ENCODE measurements at places on chromosomes 7 and 10.

DNA sequence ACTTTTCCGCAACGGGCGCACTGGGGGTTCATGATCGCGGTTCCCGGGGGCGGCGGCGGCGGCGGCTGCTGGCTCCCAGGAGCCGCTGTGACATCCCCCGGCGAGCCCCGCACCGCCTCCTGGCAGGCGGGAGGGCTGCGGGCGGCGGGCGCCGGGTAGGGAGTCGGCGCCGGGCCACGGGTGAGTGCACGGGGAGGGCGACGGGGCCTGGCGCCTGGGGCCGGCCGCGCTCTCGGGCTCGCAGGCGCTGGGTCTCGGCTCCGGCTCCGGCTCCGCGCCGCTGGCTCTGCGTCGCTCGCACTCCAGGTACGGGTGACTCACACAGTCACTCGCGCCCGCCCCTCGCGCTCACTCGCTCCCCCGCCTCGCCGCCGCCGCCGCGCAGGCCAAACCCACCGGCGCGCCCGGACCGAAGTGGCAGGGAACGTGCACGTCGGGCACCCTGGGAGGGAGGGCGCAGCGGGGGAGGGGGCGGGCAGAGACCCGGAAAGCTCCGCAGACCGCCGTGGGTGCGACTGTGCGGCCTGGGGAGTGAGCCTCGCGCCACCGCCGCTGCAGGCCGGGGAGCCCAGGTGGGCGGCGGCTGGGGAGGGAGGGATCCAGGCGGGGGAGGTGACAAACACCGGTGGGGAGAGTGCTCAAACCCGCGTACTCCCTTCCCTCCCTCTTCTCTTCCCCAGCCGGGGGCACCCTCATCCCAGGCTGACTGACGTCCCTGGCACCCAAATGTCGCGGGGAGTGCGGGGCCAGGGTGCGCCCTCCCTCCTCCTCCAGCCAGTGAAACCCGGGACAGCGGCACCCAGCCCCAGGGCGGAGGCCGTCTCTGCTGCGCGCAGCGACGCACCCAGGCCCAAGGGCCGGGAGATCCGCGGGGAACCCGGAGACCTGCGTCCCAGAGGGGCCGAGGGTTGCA is 276.9 kb upstream of the NEBL start:
- peak; percentile 39 for DNase-seq

- no peak for DNase-seq
These were observed 55.1 kb downstream of the PDZD8 start for GRCh38 chr10:117320050-117320665.

DNA sequence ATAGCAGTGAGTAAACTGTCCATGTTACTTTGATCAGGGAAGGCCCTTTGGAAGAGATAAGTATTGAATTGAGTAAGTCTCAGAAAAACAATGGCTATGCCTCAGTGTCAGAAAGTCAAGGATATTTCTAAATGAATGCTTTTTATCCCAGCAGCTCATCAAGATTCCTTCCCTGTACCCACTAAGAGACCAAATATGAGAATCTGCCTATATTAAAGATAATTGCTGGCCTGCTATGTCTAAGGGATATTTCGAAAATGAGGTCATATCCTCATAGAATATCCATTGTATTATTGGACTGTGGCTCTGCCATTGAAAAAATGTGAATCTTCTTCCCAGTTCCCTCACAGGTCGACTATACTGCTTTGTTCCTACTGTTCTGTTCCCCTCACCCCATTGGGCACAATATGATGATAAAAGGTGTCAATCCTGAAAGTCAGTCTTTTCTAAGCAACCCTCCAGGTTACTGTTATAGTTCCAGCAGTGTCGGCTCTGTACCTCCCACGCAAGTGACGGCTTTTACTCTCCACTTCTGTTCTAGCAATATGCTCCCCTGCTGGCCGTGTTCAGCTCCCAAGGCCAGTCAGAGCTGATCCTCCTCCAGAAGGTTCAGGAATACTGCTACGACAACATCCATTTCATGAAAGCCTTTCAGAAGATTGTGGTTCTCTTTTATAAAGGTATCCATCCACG is 51.7 kb downstream of the BZW2 start:
- DNase-seq = no peak

DNA sequence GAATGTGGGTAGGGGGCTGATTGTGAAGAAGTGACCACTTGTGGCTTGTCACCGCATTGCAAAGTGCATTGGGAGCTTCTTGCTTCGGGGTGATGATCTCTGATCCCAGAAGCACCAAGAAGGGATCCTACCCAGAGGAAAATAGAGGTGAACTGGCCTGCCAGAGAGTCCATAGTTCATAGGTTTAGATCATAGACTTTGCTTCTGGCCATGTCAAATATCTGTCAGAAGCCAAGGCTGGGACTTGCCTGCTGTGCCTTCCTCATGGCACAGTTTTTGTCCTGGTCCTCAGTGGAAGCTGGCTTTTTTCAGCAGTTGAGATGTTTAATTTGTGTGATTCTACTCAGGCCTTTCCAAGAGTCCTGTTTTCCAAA is 1.1 kb downstream of the ZSWIM8 start:
- DNase-seq = no peak

DNA sequence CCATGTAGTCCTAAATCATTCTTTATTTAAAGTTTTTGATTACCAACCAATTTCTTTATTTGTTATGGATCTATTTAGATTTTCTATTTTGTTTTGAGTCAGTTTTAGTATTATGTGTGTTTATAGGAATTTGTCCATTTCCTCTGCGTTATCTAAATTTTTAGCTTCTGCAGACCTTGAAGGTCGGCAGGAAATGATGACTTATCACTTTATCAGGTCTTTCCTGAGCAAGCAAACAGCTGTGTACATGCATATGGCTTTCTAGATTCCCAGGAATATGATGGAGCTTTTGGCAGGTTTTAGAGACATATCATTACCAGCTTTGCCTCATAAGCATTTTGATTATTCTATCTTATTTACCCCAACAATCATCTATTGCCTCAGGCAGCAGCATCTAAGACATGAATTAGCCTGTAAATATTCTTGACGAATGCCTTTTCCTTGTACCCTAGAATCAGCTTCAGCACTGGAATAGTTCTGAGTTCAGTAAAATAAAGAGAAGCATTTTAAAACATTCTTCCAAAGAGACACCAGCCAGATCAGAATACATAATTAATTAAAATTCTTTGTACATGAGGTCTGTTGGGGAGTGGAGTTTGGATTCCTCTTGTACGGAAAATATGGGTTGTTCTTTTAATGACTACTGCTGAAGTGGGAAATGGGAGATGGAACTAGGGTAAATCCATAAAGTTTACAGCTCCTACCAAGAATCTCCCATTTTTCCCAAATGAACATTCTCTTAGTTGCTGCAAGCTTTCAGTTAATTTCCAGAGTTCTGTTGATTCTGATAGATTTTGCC is 408.8 kb upstream of the SEMA3C start:
- no peak for DNase-seq

Measured in stimulated activated CD8-positive, alpha-beta memory T cell treated with anti-CD3 and anti-CD28 coated beads, Interleukin-15, amount 100 ng/mL, for 48 hours (primary cell).